ENCODE measurements at places on chromosomes 7 and 10.

DNA sequence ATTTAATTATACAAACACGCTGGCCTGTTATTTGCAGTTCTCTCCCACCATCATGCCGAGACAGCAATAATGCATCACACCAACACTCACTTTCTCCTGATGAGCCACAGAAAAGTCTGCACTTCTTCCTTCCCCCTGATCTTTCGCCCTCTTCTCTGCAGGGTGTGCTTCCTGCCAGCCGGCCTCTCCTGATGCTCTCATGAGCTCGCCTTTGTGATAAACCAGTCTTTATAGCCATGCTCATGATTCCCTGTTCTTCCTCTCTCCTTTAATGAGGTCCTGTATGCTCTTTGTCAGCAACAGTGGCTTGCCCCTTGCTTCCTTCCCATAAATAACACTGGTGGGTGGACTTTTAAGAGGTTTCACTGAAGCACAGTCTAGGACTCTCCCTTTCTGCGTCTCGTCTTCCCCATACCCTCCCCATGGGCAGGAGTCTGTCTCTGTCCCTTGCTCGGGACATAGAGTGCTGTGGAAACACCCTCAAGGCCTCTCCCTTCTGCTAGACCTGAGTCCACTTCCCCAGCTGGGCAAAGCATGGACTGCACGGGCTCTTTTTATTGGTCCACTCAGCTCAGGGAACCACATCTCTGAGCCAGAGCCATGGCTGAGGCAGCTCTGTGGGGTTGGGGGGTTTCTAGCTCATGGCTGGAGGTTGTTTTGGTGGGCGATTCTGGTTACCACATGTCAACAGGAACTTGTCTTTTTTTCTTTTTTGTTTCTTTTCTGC, 133.9 kb downstream of the C10orf105 start:
- no peak overlapping the region for H3K4me3 ChIP-seq
- no peaks in the 10 kb centered on the region for H3K36me3 ChIP-seq
- no peak overlapping the region for H3K27ac ChIP-seq
- DNase-seq: no peak
- no peaks in the 10 kb centered on the region for H3K27me3 ChIP-seq

DNA sequence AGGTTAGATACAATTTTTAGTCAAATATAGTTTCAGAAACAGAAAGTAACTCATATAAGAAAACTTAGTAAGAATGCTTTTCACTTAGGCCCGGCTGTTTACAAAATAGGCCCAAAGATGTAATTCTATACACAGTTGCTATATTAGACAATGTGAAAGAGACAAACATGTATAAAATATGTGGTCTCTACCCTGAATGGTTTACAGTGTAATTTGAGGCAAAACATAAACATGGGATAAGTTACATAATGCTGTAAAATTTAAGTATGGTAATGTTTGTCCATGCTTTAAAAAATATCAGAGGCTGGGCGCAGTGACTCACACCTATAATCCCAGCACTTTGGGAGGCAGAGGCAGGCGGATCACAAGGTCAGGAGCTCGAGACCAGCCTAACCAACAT, 18.7 kb downstream of the KRIT1 start:
- H3K4me3 ChIP-seq: no peak overlapping the region
- no peak for DNase-seq
- no peaks in the 10 kb centered on the region for H3K27me3 ChIP-seq
- H3K4me1 ChIP-seq: no peaks in the 10 kb centered on the region

GRCh38 chr10:62374862-62375710, 917 bp downstream of the ZNF365 start:
- H3K36me3 ChIP-seq: no peaks in the 10 kb centered on the region
- H3K4me3 ChIP-seq: peak overlapping the region; percentile 93
- no peak for DNase-seq
- no peaks in the 10 kb centered on the region for H3K27me3 ChIP-seq
- peaks cover 4% of the 10 kb centered on the region for H3K4me1 ChIP-seq
- peak overlapping the region; percentile 70 for H3K27ac ChIP-seq

- H3K27ac ChIP-seq: peak overlapping the region; percentile 91
- no peak for DNase-seq
- H3K36me3 ChIP-seq: no peaks in the 10 kb centered on the region
- H3K4me1 ChIP-seq: peaks cover 13% of the 10 kb centered on the region
- H3K4me3 ChIP-seq: peak overlapping the region; percentile 100
- no peaks in the 10 kb centered on the region for H3K27me3 ChIP-seq
These were observed 620 bp downstream of the SLK start for GRCh38 chr10:103967448-103968071.
